Activated gamma-delta T cell treated with Interleukin-2 at 50 U/mL for 16 hours (primary cell): ENCODE measurements at places on chromosomes 1 and 21.

- DNase-seq: no peak
These were observed 152.3 kb downstream of the SNX7 start for GRCh38 chr1:98813738-98814309.

DNA sequence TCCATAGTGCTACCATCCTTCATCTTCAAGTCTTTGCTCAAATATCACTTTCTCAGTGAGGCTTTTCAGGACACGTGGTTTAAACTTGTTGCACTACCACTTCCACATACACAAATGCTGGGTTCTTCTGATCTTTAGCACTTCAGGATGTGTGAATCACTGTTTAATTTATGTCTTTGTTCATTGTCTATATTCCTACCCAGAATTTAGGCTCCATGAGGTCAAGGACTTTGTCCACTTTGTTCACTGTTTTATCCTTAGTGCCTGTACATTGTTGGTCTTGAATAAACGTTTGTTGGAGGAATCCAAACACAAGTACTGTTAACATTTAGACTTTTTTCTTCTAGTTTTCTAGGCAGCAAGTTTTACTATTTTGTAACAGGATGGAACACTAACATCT, 42.6 kb upstream of the RALGPS2 start:
- no peak for DNase-seq

- DNase-seq: no peak
These were observed 255.5 kb downstream of the CTH start for GRCh38 chr1:70666381-70667140.

GRCh38 chr1:209587789-209588188, 4.3 kb downstream of the CAMK1G start:
- DNase-seq: no peak

- no peak for DNase-seq
These were observed 102.8 kb upstream of the C1orf21 start for GRCh38 chr1:184283999-184284398.

GRCh38 chr1:7975212-7975865, 13.8 kb downstream of the PARK7 start:
- no peak for DNase-seq

- DNase-seq: no peak
These were observed 142.6 kb upstream of the CXADR start for GRCh38 chr21:17370263-17370662.

DNA sequence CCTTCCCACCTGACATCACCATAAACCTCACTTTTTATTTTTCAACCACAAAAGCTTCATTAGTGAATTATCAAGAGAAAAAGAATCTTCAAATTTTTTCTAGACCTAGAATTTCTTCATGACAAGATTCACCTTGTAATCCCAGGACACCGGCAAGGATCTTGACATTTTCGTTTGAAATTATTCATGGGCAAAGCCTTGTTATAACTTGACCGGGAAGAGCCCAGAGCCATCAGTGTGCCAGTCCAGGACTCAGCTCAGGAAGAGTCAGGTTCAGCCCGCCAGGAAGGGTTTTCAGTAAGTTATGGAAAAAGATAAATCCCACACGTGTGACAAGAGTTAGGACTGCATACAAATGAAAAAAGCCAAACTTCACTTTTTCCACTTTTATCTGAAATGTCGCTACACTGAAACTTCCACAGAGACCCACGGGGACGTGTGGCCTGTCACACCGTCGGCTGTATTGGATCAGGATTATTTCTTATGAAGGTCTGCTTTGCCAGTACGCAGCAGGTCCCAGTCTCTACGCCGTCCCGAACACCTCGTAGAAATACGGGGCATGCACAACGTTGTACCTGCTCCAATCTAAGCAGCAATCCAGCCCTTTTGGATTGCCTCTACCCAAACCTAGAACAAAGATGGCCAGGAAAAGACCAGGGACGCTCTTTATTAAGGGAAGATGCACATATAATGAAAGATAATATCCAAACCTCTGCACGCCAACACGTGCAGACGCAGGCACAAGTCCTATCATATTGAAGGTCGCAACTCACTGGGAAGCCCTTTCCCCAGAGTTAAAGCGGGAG, 916 bp downstream of the F3 start:
- no peak for DNase-seq

DNA sequence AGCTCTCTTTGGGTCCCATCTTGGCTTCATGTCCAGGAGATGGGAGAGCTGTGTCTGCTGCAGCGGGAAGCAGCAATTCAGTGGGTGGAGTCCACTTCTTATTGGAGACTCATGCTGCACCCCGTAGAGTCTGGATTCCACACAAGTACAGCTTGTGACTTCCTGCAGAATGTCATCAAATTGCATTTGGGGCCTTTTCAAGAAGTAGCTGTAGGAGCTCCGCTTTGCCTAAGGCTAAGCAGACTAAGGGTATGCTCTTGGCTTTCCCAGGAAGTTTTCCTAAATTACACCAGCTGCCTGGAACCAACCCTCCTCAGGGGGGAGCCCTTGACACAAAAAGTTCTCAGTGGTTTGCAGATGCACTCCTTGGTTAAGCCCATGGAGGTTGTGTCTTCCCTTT, 5.7 kb upstream of the MOB3C start:
- DNase-seq: no peak

GRCh38 chr1:154586231-154586630, 18.7 kb downstream of the CHRNB2 start:
- no peak for DNase-seq

- DNase-seq: no peak
These were observed 103.0 kb downstream of the SSBP3 start for GRCh38 chr1:54302951-54303843.
